PC-9 (cell line): ENCODE measurements at places on chromosomes 11 and 22. TPM values are rescaled to one million over a fixed set of nuclear protein-coding genes. Genes with fewer than 3 reads are reported as not detected.

ANO1 gene
- 107 and 114 TPM in 2 replicates for total RNA-seq

DNA sequence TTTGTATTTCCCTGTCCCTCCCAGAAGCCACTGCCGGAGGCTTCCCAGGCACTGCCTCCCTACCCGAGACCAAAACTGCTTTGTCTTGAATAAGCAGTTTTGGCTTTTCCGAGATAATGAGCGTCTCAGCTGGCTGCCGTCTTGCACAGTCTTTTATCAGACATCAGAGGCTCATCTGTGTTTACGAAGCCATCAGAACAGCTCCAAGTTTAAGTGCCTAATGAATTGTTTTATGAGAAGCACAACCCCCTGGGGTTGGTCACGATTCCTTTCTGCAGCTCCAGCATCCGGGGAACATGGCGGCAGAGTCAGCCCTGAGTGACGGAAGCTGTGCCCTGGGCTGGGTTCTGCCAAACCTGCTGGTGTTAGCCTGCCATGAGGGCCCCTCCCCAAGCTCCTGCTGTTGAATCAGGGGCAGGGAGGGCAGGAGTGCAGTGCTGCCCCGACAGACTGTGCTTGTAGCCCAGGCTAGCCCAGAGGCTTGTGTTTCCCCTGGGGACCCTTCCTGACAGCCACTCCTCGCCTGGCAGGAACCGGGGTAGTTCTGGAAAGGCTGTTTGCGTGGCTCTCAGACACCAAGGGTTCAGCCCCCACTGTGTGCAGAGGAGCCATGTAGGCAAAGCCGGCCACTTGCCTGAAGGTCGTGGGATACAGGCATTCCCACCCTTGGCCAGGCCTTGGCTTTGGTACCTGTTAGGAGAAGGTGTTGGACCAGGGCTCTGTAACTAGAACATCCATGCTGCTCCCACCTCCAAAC, 96.1 kb downstream of the MORC2 start:
- no peak for DNase-seq

MOGAT2 gene
- not detected in 2 replicates for total RNA-seq

DNA sequence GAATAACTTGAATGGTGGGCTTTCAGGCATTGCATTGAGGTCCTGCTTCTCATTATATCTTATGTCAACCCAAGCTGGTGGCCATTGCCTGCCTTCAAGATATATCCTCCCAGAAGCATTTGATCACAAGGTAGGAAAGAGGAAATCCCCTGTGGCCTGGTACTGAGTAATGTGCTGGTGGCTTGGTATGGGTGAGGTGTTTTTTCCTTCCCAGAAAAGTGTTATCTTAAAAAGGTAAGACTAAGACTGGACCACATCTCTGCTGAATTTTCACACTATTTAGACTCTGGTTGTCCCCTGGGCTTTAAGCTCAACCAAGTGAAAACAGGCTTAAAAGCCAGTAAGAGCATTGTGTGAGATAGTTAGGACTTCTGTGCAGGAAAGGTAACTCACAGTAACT, 3.7 kb downstream of the INSC start:
- DNase-seq, result no peak

GRCh38 chr22:44276041-44276440, 36.7 kb downstream of the SHISAL1 start:
- DNase-seq, result no peak

UPK3A gene
- total RNA-seq, result 1.0 and 1.4 TPM in 2 replicates

DNA sequence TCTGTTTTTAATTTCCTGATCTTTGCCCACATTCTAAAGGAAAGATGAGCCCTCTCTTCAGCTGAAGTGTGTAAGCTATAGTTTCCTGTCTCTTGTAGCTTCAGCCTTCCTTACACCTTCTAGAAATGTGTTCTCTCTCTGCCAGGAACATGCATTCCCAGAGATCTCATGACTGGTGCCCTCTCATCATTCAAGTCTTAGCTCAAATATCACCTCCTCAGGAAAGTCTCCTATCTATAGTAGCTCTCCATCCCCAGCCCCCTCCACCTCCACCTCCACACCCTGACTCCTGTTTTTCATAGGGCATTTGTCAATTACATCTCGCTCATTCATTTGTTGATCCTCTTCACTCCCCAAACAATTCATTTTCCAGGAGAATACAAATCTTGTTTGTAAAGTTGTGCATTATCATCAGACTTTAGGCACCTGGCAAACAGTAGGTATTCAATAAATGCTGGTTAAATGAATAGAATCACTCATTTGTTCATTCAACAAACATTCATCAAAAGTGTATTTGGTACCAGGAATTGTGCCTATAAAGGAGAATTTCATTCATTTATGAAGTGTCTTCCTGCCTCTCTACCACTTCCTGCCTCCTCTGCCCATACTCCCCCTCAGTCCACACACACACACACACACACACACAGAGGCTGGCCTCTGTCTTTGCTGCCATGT, 160.3 kb downstream of the BBOX1 start:
- DNase-seq, result no peak

DNA sequence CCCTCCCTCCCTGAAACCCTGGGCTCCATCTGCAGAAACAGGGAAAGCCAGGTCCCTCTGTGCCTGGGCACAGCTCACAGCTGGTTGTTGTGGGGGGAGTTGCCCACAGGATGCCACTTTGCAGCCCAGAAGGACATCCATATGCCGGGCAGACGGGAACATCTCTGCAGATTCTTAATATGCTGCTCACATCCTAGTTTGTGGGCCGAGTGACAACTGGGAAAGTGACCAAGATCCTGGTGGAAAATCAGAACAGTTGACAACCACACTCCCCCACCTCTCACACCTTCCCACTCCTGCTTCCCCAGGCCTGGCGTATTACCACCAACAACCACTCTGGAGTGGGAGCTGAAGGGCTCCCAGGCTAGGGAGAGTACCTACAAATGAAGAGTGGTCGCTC, 7.3 kb upstream of the SCGB1A1 start:
- no peak for DNase-seq

CCDC188 gene
- not detected in 2 replicates for total RNA-seq

- DNase-seq, result no peak
These were observed 25.4 kb downstream of the LARGE2 start for GRCh38 chr11:45947885-45948284.

GRCh38 chr11:10606536-10607208, 38.2 kb upstream of the LYVE1 start:
- DNase-seq, result no peak

PICK1 gene
- total RNA-seq, result 52.0 and 55.9 TPM in 2 replicates

DNA sequence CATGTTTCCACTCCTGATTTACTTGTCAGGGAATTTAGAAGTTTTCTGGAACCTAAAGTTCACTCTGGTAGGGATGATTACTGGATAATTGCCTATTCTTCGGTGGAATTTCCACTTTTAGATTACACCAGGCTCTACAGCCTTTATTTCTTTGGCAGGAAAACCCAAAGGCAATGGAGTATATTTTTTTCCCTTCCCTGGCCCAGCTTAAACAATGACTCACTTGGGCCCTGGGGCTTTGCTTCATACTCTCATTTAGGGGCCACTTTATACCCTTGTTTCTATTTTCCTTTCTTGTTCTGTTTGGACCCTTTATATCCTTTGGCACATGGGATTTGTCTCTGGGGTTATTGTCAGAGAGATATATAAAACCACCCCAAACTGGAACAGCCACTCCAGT, 114.7 kb downstream of the CSTPP1 start:
- no peak for DNase-seq

FAT3 gene
- 3.4 and 7.6 TPM in 2 replicates for total RNA-seq

DNA sequence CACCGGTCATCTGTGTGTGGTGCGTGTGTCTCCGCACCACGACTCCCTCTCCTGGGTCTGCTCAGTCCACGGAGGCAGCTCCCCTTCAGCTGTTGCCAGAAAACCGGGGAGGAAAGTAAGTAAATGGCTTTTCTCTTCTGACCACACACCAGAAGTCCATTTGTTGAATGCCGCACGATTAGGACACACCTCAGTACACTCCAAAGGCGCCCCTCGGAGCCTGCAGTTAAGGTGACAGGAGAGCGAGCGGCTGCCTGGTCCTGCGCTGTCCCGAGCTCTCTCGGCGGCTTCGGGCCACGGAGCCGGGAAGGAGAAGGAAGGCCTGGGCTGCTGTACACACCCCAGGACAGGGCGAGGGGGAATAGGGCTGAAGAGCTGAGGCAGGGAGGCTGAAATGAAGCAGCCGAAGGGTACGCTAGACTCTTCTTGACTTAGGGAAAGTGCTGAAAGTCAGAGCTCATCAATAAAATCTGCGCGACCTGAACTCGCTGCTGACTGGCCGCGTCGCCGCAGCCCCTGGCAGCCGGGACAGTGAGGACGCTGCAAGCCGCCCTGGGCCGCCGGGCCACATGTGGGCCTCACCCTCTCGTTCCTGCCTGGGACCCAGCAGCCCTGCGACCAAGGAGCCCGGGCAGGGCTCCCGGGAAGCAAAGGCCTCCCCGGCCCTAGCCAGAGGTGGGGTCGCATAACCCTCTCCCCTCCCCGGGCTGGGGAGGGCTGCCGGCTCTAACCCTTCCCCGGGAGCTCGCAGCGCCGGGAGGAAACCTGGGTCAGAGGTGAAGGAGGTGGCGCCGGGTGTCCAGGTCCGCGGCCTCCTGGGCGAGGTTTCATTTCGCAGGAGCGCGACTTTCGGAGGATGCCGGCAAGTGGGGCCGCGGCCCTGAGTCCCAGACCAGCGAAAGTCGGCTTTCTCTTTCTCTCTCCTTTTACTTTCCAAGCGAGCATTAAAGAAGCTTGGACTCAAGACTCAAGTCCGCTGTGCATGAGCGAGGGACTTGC, 1.6 kb upstream of the PAX6 start:
- DNase-seq, result no peak

TTC28 gene
- 6.7 and 8.5 TPM in 2 replicates for total RNA-seq

GRCh38 chr11:108576523-108576922, 17.0 kb downstream of the EXPH5 start:
- DNase-seq, result no peak

DNA sequence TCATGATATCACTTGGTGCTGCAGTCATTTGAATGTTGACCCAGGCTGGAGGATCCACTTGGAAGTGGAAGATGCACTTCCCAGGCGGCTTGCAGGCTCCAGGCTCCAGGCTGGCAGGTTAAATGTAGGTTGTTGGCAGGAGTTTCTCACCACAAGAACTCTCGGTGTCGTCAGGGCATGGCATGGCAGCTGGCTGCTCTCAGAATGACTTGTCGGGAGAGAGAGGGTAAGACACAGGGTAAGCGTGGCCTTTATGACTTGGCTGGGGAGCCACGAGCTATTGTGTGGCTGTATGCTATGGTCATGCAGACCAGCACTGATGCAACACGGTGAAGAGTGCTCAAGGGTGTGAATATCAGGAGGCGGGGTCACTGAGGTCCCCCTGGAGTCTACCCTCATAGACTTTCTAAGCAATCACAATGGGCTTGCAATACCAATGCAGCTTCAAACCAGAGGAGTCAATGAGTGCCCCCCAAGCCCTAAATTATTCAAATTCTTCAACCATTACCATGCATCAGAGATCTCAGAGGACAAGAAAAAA, 1027.7 kb downstream of the OPCML start:
- DNase-seq, result no peak

GRCh38 chr22:47884200-47884599, 1121.8 kb downstream of the TBC1D22A start:
- no peak for DNase-seq

SCARF2 gene
- 0.52 and 1.7 TPM in 2 replicates for total RNA-seq

- DNase-seq, result no peak
These were observed 4.9 kb upstream of the TESMIN start for GRCh38 chr11:68756171-68756766.

- no peak for DNase-seq
These were observed 189.4 kb upstream of the NCAM1 start for GRCh38 chr11:112771851-112772250.

DNA sequence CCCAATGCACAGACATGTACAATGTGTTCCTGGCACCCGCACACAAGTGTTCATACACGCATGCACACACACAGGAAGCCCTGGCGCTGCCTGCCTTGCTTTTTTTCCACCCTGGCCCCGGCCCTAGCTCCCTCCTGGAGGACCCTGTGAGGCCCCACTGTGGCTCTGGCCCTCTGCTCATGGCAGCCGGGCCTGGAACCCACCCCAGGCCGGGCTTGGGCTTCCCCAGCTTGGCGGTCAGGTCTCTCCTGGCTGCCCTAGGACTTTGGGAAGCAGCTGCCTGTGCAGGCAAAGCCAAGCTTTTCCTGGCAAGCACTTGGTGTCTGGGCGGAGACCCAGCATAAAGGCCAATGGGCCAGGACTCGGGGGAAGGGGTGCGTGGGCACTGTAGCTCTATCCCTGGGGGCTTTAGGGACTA, 30.5 kb downstream of the CD82 start:
- DNase-seq, result no peak

SLC22A9 gene
- not detected in 2 replicates for total RNA-seq

DNA sequence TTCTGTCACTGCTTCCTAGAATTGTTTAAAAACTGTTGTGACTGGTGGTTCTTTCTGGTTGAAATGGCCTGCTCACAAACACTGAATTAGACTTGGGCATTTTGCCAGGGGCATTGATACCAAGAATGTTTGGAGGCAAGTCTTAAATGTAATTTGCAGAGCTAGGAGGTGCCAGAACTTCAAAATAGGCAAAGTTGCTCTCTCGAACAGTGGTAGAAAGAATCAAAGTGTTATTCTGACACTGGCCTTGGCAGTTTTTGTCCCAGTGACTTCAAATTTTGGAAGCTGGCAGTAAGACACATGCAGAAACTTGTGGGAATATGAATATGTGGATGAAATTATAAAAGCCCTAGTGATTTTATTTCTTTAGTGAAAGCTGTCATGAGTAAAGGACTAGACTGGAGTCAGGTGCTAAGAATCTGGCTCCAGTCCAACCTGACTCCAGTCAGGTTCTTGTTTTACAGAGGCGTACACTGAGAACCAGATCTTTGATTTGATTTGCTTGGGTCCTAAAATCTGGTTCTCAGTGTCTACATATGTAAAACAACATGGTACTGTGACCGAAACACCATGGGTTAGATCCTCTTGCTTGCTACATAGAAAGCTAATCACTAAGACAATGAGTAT, 20.9 kb downstream of the SVIP start:
- no peak for DNase-seq

- no peak for DNase-seq
These were observed 19.3 kb downstream of the GTPBP1 start for GRCh38 chr22:38724926-38725571.

- no peak for DNase-seq
These were observed 267.4 kb upstream of the ISX start for GRCh38 chr22:34798605-34799004.
